Kasumi-1 (cell line): ENCODE measurements at places on chromosomes 12 and 14.

DNA sequence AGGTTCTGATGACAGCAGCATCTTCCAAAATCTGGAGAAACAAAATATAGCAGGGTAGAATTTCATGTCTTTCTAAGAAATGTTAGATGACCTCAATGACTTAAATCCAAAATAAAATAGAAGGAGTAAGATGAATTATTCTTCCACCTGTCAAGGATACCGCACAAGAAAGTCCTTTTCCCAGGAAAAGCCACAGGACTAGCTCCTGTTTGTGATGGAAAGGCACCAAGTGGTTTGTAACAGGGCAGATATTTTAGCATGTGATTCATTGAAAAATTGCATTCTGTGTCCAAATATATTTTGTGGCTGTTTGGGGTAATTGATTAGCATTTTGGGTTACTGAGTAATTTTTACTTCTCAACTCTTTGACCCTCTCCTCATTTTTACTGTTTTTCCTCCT, 2.7 kb downstream of the CD163L1 start:
- no peak for DNase-seq

DNA sequence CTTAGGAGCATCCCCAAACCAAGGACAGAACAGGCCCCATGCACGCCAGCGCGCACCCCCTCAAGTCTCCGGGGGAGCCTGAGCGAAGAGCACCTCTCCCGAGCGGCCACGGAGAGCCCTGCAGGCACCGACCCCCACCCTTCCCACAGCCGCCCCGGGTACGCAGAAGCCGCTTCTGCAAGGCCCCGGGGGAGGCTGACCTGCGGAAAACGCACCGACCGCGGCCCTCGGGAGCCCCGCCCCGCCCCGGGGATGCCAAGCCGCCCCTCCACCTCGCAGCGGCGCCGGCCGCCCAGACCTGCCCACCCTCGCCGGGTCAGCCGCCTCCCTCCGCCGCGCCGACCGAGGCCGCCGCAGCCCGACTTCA, 385 bp downstream of the CAPRIN2 start:
- DNase-seq = no peak

GRCh38 chr12:45685680-45686079, 43.8 kb upstream of the ARID2 start:
- no peak for DNase-seq

GRCh38 chr12:19657118-19657731, 217.9 kb downstream of the AEBP2 start:
- DNase-seq = no peak

DNA sequence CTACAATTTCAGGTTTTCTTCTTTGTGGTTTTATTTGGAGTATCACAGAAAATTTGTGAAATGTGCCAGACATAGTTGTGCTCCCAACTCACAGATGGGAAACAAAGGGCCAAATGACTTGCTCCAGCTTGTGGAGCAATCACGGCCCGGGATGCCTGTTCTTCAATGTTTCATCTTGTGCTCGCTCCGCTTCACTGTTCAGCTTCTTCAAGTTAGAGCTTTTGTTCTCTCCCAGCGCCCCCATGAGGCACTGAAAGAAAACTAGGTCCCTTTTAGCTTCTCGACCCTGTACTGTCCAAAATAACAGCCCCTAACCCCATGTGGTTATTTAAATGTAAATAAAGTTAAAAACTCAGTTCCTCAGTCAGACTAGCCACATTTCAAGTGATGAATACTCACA, 187.9 kb upstream of the STXBP6 start:
- peak; percentile 47 for DNase-seq

GRCh38 chr12:130137040-130138018, 24.9 kb upstream of the FZD10 start:
- no peak for DNase-seq

GRCh38 chr14:61929651-61930050, 167.4 kb downstream of the SNAPC1 start:
- no peak for DNase-seq

- DNase-seq = peak; percentile 24
Observed at GRCh38 chr12:64696080-64696741, 63.0 kb downstream of the GNS start.

- peak; percentile 42 for DNase-seq
Observed at GRCh38 chr12:26833743-26834490, 923 bp upstream of the ITPR2 start.

- no peak for DNase-seq
Observed at GRCh38 chr14:26702721-26703230, 104.9 kb upstream of the NOVA1 start.

DNA sequence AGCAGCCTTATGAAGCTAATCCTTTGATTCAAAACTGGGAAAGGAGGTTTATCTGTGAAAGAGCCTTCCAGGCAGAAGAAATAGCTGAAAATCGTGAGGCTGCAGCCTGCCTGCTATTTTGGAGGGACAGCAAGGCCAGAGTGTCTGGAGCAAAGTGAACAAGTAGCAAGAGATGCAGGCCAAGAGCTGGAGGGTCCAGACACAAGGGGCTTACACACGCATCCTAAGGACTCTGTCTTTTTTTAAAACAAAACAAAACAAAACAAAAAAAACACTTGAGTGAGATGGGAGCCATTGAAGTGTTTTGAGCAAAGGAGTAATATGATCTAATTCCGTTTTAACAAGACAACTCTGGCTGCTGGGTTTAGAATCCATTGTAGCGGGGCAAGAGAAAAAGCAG, 76.4 kb upstream of the BCAT1 start:
- DNase-seq = no peak

DNA sequence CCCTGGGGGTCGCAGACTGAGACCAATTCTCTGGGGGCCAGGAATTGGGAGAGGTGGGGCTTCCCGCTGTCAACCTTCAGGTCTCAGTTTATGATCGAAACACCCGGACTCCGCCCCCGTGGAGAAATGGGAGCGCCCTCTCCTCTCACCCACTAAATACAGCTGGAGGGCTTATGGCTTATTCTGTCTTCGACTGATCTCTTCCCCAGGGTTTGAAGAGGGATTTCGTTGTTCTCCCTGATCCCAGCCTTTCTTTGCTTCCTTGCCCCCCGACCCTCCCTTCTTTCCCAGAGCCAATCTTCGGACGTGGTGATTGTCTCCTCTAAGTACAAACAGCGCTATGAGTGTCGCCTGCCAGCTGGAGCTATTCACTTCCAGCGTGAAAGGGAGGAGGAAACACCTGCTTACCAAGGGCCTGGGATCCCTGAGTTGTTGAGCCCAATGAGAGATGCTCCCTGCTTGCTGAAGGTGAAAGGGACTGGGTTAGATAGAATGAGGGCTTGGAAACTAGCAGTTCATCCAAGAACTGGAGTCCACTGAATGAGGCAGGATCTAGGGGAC, 607 bp downstream of the OS9 start:
- peak; percentile 63 for DNase-seq

DNA sequence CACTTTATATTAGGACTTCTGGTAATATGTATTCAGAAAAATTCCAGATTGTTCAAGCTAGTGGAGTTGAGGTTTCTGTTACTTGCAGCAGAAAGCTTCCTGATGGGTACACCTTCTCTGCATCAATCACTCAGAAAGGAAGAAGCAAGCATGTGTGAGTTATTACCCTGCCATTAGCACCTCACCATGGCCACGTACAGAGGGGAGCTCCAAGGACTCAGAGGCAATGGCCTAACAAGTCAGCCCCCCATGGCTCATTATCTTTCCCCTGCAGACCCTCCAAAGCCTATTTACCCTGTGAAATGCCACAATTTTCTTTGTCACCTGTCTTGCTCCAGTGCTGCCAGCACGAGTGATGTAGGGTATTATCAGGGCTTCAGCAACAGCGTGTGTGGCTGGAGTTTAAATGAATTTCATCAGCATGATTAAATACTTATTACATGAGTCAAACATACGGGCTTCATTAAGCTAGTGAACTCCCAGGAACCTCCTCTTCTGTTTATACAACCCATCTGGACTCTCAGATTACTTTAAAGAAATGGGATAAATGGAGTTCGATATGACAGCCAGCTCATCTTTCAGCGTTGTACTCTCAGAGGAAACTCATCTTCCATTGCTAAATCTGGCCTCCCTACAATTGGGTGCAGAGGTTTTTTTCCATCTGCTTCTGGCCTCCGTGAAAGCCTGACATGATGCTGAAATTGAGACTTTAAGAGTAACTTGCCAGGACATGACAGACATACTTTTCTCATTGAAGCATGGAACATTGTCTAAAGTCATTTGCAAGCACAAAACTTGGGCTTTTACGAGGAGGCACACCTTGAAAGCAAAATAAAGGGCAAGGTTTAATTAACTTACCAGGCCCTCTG, 135.9 kb downstream of the TMEM30B start:
- DNase-seq = no peak
